ENCODE measurements at places on chromosomes 5 and 9.

GRCh38 chr9:96321515-96321914, 19.5 kb upstream of the HSD17B3 start:
- H3K4me3 ChIP-seq, result no peak overlapping the region
- DNase-seq, result no peak
- H3K27me3 ChIP-seq, result no peaks in the 10 kb centered on the region
- H3K27ac ChIP-seq, result no peak overlapping the region

DNA sequence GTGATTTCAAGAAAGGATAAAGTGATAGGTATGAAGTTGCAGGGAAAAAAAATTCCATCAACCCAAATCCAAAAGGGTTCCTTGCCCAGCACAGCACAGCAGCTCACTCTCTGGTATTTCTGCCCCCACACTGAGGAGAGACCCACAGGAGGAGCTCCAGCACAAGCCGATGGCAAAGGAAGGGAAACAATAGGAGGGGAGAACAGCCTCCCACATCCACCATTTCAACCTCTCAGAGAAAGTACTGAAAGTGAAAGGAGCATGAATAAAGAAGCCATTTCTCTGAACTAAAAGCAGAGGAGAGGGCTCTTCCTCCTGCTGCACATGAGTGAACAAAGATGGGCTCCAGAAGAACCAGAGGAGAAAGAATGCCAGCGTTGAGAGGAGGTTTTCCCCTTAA, 54.9 kb upstream of the ZSWIM6 start:
- H3K36me3 ChIP-seq, result no peaks in the 10 kb centered on the region
- no peak overlapping the region for H3K4me3 ChIP-seq
- no peak overlapping the region for H3K27ac ChIP-seq
- peak; percentile 43 for DNase-seq

DNA sequence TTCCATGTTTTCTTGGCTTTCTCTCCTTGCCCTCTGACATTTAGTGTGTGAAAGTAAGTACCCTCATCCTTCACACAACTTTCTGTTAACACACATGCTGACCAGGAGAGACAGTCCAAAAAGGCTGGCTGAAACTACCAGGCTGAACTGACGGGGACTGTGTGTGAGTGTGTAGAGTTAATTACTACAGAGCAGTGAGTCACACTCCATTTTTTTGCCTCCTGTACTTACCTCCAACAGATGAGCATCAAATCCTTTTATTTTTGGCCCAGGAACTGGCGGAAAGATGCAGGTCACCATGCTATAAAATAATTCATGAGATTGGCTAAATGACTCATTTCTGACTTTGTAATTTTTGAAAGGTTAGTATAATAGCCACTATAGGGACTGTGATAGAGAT, 20.2 kb upstream of the AGXT2 start:
- no peak overlapping the region for H3K4me3 ChIP-seq
- H3K36me3 ChIP-seq, result peaks cover 43% of the 10 kb centered on the region
- no peak for DNase-seq
- no peaks in the 10 kb centered on the region for H3K4me1 ChIP-seq

DNA sequence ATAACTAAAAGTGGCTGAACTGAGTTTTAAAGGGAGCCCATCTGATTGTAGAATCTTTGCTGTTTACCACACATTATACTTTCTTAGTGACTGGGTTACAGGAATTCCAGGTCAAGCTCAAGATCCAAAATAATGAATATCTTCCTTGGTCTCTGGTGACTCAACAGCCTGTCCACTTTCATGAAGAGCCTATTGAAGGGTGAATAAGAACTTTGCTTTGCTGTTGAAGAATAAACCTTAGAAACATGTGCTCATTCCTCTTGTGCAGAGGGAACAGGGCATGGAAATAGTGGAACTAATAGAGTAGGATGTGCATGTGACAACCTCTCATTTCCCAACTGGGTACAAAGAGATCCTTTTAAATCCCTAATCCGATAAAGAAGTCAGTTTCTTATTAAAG, 21.4 kb downstream of the ALDH1A1 start:
- H3K36me3 ChIP-seq, result peaks cover 16% of the 10 kb centered on the region
- peaks cover 5% of the 10 kb centered on the region for H3K4me1 ChIP-seq
- H3K27ac ChIP-seq, result no peak overlapping the region
- DNase-seq, result no peak
- H3K27me3 ChIP-seq, result no peaks in the 10 kb centered on the region

- H3K27me3 ChIP-seq, result no peaks in the 10 kb centered on the region
- H3K4me1 ChIP-seq, result no peaks in the 10 kb centered on the region
These were observed 139.6 kb downstream of the RASEF start for GRCh38 chr9:82923092-82923911.

- H3K36me3 ChIP-seq, result no peaks in the 10 kb centered on the region
- H3K4me3 ChIP-seq, result no peak overlapping the region
- no peak for DNase-seq
These were observed 7.4 kb upstream of the PPP3R2 start for GRCh38 chr9:101601904-101602765.

GRCh38 chr5:180541710-180542109, 47.5 kb downstream of the CNOT6 start:
- H3K36me3 ChIP-seq, result peaks cover 16% of the 10 kb centered on the region
- no peak for DNase-seq
- H3K27ac ChIP-seq, result no peak overlapping the region
- H3K4me3 ChIP-seq, result no peak overlapping the region
- H3K4me1 ChIP-seq, result no peaks in the 10 kb centered on the region

All from large intestine (tissue), 12 donors.